Activated CD4-positive, alpha-beta T cell treated with anti-CD3 and anti-CD28 coated beads, Interleukin-2, Interleukin-4, amounts not matched to agents 100 ng/mL and 50 ng/mL, durations not matched to agents 16 hours and 8 hours (primary cell): ENCODE measurements at places on chromosomes 5 and 9.

DNA sequence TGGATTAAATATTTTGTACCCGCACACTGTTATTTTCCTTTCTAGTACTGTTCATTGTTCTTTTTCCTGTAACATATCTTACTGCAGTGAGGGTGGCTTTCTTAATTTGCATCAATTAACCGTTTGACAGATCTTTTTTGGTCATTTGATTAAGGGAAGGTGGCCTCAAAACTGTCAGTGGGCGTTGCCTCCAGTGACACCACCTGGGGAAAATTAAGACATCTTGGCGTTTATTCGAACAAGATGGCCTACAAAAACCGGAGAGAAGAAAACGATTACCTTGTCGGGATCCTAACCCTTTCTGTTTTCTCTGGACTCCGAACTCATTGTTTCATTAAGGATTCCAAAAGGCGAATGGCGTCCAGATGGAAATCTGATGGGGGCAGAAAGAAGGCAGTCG, 2.0 kb downstream of the BASP1 start:
- no peak for DNase-seq

DNA sequence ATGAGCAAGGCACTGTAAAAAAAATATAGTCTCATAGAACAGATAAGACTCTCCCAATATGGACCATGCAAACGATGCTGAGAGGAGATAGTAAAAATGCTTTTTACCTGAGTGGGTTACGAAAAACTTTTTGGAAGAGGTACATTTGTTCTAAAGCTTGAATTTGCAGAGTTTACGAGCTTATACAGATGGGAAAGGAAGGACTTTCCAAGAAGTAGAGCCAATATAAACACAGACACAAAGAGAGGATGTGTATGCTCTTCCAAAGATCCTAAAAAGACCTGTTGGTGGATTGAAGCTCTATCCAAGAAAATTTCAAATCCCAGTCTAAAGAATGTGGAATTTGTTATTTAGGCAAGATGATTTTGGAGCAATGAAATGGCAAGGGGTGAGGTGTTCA, 127.1 kb upstream of the SLCO6A1 start:
- DNase-seq = no peak

DNA sequence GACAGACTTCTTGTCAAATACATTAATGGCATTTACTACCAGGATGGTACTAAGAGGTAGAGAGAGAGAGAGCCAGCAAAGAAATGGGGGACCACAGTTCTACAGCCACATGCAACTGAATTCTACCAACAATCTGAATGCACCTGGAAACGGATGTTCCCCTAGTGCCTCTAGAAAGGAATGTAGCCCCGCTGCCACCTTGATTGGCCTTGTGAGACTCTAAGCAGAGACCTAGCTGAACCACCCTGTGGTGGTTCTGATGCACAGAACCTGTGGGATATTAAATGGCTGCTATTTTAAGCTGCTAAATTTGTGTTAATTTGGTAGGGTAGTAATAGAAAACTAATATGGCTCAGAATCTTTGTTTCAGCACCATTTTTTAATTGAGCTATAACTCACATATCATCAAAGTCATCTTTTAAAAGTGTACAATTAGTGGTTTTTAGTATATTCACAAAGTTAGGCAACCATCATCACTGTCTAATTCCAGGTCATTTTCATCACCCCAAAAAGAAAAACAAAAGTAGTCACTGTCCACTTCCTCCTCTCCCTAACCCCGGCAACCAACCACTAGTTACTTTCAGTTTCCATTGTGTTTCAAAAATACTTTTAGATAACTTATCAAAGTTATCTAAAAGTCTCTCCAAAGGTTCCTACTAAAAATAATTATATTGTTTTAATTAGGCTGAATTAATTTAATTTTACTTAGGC, 51.7 kb downstream of the CPLANE1 start:
- peak; percentile 44 for DNase-seq

DNA sequence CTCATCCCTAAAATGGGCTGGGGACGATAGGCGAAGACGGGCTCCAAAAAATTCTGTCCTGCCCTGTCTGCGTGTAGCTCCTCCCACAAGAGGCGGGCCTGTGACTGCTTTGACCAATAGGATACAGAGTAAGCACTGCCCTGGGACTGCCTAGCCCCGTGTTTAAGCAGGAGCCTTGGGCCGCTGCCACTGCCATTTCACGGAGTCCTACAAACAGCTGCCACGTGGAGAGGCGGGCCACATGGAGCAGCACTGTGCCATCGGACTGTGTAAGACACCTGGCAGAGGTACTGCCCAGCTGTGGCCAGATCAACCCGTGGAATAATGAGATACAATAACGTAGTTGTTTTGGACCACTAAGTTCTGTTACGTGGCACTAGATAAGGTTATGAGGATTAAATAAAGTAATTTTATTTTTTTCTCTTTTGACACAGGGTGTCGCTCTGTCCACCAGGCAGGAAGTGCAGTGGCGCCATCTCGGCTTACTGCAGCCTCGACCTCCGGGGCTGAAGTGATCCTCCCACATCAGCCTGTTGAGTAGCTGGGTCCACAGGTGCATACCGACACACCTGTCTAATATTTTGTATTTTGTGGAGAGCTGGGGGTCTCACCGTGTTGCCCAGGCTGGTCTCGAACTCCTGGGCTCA, 87.2 kb downstream of the LMNB1 start:
- no peak for DNase-seq

- no peak for DNase-seq
Observed at GRCh38 chr5:38483805-38484398, 72.5 kb downstream of the LIFR start.

GRCh38 chr5:164844348-164844747, 1338.9 kb downstream of the MAT2B start:
- no peak for DNase-seq

GRCh38 chr9:136295542-136296433, 8.1 kb downstream of the CCDC187 start:
- no peak for DNase-seq
